ENCODE measurements at places on chromosomes 4 and X. TPM values are rescaled to one million over a fixed set of nuclear protein-coding genes. Genes with fewer than 3 reads are reported as not detected.

DNA sequence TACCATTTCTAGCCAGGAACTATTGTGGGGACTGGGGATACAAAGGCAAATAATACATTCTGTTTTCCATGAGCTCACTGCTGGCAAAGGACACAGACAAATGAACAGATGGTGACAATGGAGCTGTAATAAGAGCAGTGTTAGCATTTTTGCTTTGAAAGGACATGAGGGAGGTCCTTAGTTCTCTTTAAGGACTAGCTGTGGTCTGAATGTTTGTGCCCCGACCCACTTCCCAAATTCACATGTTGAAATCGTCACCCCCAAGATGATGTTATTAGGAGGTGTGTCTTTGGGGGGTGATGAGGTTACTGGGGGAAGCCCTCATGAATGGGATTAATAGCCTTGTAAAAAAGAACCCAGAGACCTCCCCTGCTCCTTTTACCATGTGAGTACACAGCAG lies 30.3 kb downstream of the CCNG2 start:
- DNase-seq = no peak

DNA sequence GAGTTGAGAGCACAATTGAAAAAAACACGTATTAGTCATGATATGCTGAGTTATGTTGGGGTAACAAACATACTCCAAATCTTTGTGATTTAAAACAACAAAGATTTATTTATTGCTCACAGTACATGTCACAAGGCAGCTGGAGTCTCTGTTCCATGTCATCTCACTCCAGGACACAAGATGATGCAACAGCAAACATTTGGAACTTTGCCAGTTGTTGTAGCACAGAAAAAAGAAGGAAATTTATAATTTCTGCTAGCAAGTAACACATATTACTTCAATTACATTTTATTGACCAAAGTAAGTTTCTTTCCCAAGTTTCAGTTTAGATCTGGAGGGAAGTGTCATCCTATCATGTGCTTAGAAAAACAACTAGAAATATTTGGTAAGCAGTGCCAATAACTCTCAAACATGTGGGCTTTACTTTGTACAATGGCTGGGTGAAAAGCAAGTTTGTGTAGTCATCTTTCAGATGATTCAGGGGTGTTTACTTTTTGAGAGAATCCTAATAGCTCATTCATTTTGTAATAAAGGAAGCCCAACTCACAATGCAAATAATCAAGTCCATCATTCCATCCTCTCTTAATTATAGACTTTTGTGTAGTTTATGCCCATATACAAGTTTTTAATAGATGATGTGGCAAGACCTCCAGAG lies 452.3 kb downstream of the ZIC3 start:
- DNase-seq = no peak

The ADH1A gene
- total RNA-seq = 3.5 TPM

The COL4A6 gene
- total RNA-seq = 2.7 TPM

The PAGE2B gene
- total RNA-seq = not detected

Data from aorta (tissue), 5 donors.